ENCODE measurements at places on chromosomes 1 and 21.

DNA sequence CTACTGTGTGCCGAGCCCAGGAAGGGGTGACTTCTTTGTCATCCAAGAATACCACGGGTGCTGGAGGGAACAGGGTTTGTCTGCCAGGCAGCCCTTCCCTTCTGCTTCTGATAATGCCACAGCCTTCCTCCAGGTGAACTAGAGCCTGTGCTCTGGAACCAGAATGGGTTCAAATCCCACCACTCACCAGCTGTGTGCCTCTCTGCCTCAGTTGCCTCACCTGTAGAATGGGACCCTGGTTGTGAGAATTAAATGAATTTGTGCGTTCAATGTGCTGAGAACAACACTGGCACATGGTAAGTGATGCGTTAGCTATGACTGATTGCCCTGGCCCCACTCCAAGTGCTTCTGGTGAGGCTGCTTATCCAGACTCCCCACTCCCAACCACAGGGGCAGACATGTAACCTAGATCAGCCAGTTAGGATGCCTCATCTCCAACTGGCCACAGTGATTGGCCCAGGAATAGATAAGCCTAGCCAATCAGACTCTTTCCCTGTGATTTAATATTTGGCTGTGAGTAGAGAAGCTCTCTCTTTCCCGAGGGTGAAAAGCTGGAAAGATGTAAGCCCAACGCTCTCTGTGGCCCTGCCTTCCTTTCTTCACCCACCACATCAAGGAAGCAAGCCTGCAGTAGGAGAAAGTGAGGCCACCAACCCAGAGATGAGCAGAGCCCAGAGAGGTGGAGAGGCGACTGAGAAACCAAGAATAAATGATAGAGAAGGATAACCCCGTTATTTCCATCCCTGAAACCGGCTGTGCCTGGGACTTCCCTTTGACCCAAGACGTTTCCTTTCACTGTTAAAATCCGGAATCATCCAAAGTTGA is 20.8 kb upstream of the LAPTM5 start:
- DNase-seq, result no peak

DNA sequence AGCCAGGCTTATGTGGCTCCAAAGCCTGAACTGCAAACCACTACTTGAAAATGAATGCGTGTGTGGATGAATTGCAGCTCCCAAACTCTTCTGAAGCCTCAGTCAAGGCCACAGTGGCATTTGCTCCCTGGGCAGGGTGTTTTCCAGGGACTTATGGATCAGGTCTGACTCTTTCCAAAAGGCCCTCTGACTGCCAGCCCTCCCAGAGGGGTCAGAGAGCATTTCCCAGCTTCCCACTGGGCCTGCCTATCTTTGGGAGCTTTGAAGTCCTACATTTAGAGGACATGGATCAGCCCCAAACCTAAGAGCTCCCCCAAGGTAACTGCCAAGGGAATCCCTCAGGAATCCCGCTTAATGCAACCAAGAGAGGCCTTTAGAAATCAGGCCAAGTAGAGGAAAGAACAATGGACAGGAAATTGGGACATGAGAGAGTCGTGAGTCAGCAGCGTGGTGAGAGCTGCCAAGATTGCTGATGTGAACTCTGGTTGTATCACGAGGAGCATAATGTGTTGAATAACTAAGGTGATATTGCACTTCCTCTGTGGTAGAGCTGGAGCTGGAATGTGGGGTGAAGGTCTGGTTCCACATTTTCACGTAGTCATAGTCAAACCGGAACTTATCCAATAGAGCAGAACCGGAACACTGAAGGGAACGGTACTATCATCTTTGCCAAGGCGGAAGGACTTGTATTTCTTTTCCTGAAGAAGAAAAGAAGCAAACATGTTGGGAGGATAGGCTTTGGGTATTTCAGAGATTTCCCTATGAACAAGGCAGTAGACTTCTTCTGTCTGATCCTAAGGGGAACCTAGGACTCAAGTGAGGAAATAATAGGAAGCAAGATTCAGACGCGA is 99.4 kb upstream of the JUN start:
- DNase-seq, result peak; percentile 78

DNA sequence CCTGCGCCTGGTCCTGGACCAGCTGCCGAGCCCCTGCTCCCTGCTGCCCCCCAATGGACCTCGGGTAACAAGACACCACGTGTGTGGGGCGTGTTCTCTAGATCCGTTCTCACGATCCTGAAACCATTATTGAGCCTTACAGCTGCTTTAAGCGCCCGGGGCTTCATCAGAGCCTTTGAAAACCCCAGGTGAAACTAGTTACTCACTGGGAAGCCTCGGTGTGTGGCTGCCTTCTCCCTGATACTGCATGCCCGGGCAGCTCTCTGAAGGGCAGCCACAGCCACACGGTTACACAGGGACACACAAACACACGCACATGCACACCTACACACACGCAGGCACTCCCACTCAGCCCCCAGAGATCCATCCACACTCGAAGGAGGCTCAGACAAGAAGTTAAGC is 5.3 kb downstream of the HES2 start:
- no peak for DNase-seq

DNA sequence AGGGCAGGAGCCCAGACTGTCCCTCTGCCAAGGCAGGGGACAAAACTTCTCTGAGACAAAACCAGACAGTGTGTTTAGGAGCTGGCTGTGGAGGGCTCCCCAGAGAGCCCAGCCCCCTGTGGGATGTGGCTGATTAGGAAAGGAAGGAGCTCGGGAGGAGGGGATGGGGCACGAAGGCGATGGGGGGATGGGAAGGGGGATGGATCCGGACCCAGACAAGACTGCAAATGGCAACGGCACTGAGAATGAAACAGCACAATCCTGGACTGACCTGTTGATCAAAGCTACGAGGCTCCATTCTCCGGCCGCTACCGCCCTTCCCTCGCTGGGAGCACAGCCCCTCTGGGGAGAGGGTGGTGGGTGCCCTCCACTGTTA is 33.1 kb downstream of the FOXO6 start:
- no peak for DNase-seq

GRCh38 chr1:88774151-88774556 is 90.1 kb downstream of the PKN2 start:
- DNase-seq, result no peak

DNA sequence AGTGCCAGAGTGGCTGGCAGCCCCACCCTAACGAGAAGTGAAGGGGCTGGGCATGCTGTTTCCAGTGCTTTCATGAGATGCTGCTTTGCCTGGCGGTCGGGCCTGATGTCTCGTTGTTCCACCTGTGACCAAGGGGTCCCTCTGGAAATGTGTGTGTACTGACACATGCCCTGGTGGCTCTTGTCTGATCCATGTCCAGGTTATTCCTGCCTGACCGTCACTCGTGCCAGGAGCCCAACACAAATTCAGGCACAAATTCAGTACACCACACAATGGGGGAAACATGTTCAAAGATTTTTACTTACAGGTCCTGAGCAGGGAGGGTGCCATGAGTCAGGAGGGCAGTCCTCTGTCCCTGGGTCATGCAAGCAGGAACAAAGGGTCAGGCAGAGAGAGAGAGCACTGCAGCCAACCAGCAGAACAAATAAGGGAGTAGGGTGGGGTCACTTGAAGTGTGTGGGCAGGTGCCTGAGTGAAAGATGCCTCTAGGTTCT is 76.3 kb downstream of the ADARB1 start:
- DNase-seq, result no peak

GRCh38 chr1:82704966-82705365 is 904.2 kb downstream of the ADGRL2 start:
- DNase-seq, result no peak

GRCh38 chr1:162855461-162856150 is 5.4 kb downstream of the CCDC190 start:
- DNase-seq, result no peak

DNA sequence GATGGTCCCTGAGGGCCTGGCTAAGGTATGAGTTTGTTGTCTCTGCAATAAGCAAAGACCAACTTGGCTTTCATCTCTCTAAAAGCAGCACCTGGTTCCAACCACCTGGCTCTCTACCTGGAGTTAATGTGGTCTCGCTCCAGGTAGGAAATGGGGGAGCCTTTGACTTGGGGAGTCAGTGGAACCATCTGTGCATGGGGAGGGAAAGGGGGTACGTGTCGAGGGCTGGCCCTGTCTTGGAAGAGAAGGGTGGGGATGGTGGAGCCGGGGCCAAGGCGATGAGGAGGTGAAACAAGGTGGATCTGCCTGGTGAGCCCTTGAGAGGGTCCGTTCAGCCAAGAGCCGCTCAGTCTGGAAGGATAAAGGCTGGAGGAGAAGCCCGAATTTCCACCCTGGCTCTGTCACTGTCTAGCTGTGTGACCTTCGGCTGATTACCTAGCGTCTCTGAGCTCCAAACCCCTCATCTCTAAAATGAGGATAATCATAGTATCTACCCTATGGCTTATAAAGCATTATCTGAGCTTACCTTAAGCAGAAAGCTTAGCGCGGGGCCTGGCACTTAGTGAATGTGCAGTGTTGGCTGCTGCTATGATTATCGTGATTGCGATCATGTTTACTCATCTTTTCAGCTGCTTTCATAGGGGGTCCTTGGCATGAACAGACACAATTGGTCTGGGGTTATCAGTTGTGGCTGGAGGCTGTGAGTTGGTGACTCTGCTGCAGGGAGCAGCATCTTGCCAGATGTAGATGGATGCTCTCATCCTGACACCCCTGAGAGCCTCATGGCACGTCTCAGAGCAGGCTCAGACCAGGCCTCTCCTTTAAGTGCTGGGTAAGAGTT is 78.7 kb downstream of the ACTL8 start:
- peak; percentile 41 for DNase-seq
